ENCODE measurements at places on chromosomes 3 and 15. TPM values are rescaled to one million over a fixed set of nuclear protein-coding genes. Genes with fewer than 3 reads are reported as not detected.

The GRAMD2A gene
- 0.83 TPM for total RNA-seq

The NRROS gene
- 4.8 TPM for total RNA-seq

DNA sequence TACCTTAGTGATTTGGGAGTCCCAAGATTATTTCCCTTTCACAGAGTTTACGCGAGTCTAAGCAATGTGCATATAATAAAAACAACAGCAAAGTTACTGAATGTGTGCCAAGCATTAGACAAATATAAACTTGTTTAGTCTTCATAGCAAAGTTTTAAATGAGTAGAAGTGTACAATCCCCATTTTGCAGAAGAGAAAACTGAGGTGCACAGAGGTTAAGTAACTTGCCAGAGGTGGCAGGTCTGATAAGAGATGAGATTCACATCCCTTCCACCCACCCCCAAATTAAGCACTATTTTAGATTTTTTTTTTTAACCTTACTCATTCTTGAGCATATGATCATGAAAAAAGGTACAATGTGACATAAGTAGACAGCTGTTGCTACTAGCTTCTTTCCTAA lies 2.2 kb upstream of the SUCLG2 start:
- no peak for DNase-seq

DNA sequence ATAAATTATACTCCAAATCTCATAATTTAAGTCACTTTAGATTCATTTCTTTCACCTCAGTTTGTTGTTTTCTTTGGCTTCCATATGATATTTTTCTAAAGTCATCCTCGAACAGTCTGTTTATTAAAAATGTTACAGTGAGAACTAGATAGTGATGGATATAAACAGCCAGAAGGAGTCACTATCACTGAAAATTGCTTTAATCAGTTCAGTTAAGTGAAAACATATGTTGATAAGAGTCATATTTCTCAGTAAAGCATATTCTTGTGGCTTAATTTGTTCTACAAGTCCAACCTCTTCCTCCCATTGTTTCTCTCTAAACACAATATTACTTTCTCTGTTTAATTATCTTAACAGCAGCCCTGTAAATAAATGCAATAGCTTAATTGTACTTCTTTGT lies 427.5 kb upstream of the ALCAM start:
- no peak for DNase-seq

GRCh38 chr3:156859578-156859977 lies 33.4 kb downstream of the LEKR1 start:
- DNase-seq, result no peak

GRCh38 chr3:132925256-132925930 lies 112.8 kb upstream of the TMEM108 start:
- no peak for DNase-seq

All from right atrium auricular region (tissue), 2 donors.